Umbilical cord (tissue), 2 donors: ENCODE measurements at places on chromosomes 1 and 21.

- DNase-seq: peak; percentile 82
Measured at GRCh38 chr1:226589008-226589733, 40.6 kb downstream of the STUM start.

DNA sequence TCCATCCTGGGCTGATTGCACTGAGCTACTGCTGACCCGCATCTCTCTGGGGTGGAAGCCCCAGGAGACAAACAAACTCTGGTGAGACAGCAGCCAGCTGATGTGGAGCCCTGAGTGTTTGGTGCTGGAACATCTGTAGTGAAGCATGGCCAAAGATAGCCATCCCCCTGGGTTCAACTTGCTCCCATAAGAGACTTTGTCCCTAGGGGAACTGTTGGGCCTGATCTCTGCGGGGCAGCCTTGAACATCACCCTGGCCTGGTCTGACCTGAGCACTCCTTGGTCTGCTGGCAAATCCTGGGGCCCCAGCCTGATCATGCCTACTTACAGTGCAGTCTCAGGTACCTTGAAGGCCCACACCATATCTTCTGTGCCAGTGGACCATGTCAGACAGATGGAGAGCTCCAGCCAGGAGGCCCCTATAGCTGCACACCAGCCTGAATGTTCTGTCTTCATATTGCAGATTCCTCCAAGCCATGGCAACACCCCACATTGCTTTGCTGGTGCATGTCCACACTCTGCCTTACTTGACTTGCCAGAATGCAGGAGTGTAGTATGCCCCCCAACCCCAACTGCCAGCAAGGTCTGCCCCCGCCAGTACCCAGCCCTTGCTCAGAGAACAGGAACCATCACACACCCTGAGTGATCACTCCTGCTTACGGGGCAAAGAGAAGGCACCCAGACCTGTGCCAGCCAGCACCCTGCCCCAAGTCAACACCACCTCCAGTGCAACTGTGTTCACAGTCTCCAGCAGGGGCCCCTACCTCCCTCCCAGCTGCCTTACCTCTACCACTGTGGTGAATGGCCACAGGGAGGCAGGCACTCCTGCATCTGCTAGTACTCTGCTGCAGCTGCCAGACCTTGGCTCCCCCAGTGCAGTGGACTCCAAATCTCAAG, 690.5 kb upstream of the NR5A2 start:
- no peak for DNase-seq

- DNase-seq: peak; percentile 60
Measured at GRCh38 chr1:204446413-204447111, 34.9 kb upstream of the PPP1R15B start.

DNA sequence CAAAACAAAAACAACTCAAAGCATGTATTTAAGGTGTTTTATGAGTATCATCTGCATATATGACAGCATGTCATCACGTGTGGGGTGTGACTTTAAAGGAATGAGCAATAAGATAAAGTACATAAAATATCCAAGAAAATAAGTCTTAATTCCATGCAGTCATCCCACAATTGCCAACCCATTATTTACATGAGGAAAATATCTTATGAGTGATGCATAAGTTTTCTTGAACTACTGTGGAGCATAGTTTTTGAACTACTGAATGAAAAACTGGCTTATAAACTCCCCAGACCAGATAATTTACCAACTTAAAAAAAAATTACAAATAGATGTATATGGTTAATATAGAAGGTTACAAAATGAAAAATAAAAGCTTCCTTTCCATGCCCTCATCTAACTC, 29.7 kb upstream of the MTMR11 start:
- DNase-seq: no peak

- no peak for DNase-seq
Measured at GRCh38 chr1:197129698-197130097, 16.8 kb downstream of the ASPM start.

- DNase-seq: no peak
Measured at GRCh38 chr1:215600258-215600792, 33.2 kb downstream of the KCTD3 start.

DNA sequence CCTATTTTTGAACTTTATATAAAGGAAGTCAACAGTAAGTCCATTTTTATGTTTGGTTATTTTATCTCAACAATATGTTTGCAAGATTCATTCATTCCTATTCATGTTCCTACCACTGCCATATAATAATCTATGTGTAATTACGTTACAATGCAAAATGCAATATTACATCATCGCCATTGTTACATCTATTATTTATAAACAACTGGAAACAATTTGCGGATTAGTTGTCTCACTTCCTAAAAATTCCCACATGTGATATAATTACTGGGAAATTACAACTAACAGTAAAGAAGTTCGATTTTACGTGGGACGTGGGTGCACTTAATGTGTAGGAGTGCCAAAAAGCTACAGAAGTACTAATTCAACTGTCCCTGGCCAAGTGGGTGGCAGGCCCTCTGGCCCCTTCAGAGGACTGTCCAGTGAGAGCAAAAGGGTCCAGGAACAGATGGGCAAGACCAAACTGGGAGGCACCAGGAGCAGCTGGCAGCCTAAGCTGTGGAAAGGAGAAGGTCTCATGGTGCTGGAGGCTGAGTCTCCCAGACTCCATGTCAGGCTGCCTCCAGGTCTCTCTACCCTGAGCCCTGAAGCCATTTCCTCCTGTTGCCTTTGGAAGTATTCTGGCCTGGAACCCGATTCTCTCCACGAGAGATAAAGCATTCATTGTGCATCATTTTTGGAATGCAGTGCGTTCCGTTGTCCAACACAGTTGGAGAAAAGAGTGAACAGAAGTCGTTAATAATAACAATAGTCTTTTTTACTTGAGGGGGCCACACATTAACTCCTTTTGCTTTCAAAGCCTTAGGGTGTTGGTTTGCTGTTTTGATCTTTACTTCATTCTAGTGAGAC, 42.9 kb downstream of the TNNT2 start:
- DNase-seq: no peak

DNA sequence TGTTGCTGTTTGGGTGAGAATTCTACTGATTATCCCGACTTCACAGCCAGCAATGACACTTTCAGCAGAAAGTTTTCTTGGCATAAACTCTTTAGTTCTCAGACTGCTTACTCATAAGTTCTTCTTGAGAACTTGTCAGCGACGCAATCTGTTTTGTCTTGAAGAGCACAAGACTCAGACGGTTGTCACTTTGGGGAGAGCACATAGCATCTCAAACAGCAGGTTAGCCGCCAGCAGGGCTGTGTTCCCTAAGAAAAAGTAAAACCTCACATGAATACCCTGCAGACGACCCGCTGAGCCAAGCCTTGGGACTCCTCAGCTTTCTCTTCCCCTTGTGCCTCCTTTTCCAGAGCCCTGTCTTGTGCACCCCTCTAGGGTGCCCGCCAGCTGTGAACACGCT, 11.4 kb downstream of the AGMAT start:
- no peak for DNase-seq

DNA sequence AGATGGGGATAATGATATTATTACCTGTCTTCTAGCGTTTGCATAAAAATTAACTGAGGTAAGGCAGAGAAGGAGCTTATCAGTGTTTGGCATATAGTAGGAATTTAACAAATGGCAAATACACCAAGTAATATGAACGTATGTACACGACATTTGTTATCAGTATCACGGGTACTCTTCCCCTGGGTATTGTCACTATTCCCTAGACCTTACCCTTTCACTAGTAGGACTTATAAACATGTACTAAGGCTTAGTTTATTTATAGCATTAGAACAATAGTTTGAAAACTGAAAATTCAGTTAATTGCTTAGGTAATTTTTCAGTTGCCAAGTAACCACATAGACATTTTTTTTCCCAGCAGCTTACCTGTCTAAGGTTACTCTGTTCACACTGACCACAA, 187.0 kb downstream of the KCTD3 start:
- DNase-seq: no peak

DNA sequence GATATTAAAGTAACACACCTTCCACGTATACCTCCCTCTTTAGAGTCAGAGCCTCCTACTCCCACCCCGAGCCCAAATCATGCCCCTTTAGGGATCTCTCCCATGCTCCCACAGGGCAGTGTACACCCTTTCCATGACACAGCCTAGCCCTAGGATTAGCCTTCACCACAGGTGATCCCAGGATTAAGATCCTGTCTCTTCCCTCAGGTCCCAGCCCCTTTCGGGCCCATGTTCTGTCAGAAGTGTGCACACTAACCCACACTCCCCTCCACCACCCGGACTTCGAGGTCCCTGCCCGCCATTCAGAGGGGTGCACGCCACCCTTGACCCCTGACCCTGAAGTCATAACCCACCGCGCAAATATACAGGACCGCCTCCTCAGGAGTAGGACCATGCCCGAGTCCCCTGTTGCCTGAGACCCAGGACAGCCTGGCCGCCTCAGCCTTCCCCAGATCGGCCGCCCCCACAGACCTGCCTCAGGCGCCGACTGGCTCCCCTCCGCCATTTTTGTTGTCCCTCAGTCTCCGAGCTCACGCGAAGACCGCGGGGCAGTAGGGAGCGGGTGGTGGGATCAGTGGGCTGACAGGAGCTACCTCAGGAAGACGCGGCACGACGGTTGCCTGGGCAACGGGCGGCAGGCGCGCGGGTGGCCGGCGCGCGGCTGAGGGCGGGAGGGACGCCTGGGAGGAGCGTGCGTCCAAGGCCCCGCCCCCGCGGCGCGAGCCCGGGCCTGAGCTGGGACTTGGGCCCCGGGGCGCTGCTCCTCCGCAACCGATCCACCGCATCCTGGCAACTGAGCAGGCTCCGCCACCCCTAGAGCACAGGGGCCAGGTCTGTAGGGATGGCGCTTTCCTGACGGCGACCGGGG, at the start of gene AGBL4:
Gene AGBL4 (minus strand): TSS at position 663 of the 868 bp plus-strand sequence.
- DNase-seq: peak; percentile 38

DNA sequence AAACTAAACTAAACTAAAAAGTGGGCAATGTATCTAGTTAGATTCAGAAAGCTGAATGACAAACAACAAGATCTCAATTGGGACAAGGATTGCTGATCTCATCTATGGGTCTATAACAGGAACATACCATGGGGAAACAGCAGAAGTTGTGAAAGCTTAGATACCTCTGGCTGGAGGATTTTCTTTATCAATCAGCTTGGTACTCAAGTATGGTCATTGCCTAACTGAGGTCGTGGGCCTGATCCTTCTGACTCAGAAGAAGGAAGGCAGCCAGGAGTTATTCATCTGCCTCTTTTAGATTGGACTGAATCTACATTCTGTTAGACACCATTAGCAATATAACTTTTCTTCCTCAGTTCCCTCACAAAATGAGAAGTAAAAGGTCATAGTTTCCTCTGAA, 39.7 kb downstream of the DNTTIP2 start:
- DNase-seq: peak; percentile 81

DNA sequence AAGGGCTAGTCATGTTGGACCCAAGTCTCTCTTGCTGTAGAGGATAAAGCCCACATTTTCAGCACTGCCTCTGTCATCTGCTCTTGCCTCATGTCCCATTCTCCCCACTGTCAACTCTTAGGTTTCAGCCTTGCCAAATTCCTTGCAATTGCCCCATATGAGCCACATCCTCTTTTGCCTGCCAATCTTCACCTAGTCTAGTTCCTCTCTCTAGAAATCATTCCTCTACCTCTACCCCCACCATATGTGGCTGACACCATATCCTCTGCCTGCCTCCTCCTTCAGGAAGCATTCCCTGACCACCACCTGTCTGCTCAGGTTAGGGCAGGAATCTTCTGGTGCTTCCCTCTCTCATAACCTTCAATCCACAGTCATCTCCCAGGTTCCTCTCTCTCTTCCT, 38.2 kb downstream of the SLC9A1 start:
- DNase-seq: no peak

- DNase-seq: no peak
Measured at GRCh38 chr1:117892512-117892911, 36.9 kb downstream of the GDAP2 start.

GRCh38 chr1:246157516-246157915, 349.6 kb downstream of the SMYD3 start:
- no peak for DNase-seq

DNA sequence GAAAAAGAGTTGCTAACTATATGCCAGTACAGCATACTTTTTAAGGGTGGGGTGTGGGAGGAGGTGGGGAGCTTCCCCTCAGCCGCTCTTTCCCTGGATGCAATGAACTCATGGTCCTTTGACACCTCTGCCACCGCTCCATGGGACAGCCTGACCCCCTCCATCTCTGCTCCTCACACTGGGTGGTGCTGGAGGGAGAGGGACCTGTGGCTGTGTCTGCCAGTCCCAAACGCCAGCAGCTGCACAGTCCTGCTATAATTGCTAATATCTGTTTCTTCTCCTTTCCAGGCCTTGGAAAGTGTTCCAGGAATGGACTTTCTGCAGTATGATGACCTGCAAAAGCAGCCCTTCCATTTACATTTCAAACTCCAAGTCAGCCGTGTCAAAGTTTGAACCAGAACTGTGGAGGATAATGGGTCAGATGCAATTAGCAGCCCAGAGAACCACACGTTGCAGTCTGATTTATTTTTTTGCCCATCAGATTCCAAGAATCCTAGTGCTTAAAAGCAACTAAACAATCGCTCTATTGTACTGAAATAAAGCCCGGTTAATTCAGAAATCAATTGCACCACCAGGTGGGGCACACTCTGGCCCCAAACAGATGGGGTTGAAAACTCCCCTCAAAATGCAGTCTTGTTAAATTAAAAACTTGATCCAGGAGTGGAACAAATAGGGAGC, 160.7 kb upstream of the LMO4 start:
- no peak for DNase-seq

DNA sequence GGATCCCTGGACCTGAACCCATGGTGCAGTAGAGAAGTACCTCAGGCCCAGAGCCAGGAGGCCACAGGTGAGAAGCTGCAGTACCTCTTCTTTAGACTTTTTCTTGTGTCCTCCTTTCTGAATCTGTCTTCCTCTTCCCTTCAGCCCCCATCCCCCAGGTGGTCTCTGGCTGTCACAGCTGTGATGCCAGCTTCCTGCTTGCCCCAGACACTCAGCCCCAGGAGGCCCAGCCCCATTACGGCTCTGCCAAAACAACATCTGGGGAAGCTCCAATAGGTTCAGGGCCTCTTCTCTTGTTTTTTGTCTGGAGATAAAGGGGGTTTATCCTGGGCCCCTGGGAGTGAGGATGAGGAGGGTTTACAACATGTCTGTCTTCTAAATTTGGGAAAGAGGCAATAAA, 9.5 kb upstream of the BTG2 start:
- no peak for DNase-seq

GRCh38 chr1:27403065-27403726, 10.8 kb downstream of the GPR3 start:
- DNase-seq: peak; percentile 96

DNA sequence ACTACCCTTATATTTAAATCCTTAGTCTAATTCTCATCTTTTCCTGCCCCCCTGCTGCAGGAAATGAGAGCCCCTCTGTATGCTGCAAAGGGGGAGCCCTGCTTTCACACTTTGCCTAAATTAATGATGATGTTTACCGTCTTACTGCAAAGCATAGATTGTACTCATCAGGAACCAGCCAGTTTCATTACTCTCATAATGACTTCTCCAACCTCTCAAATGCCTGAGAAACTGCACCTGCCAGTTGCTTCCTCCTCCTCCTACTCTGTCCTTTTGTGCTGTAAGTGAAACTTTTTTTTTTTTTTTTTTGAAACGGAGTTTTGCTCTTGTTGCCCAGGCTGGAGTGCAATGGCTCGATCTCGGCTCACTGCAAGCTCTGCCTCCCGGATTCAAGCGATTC, 101.7 kb downstream of the ADSS2 start:
- no peak for DNase-seq

- DNase-seq: no peak
Measured at GRCh38 chr1:246978785-246979184, 29.1 kb downstream of the ZNF695 start.

- DNase-seq: no peak
Measured at GRCh38 chr1:165843304-165843703, 15.9 kb downstream of the UCK2 start.
